CD8-positive, alpha-beta memory T cell (primary cell): ENCODE measurements at places on chromosomes 5 and 9.

DNA sequence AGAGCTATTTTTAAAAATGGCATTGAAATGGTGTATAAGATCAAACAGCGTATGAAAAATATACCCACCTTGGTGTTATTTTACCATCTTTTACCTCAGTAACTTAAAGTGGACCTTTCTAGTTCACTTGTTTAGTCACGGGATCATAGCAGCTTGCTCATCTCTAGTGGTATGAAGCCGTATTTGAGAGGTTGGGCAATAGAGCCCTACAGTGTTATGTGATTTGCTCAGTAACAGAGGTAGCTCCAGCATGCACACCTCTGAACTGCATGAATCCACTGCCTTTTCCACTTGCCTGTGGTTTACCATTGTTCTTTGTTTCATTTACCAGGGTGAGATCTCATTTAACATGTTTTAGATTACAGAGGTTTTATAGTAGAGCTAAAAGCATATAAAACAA, 134.4 kb downstream of the ATG10 start:
- no peak for DNase-seq

- no peak for DNase-seq
Measured at GRCh38 chr5:169809281-169809680, 171.0 kb downstream of the INSYN2B start.

- no peak for DNase-seq
Measured at GRCh38 chr5:74233091-74233490, 407.4 kb downstream of the ENC1 start.

DNA sequence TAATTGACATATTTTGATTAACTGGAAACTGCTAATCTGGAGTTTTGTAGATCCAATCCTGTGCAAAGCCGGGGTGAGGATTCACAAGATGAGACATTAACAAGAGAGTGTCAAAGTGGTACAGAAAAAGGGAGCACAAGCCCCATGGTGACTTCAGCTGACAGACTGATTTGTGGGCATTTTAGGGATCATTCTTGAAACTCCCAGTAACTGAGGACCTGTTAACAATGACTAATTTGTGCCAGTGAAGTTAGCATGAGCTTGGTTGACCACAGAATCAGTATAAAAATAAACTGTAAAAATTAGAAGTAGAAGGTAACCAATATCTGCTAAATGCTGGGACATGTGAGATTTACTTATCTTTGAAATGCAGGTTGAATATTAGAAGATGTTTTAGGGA, 1578.3 kb downstream of the EFNA5 start:
- no peak for DNase-seq

- DNase-seq: no peak
Measured at GRCh38 chr5:1319436-1320256, 24.8 kb upstream of the TERT start.

DNA sequence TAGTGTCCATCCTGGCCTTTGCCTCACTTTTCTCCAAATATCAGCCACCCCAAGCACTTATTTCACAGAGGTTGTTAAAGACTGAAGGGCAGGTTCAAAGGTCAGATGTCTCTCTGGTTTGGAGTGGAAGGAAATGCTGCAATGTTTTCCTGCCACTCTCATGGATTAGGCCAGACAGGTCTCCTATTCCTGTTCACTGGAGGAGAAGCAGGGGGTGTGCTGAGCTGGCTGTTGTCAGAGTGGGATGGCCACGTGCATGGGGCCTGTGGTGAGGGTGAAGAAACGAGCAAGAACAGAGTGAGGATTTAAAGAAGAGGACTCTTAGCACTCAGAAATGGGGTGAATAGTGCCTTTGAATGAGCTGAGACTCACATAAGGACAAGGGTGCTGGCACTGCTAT, 6.7 kb downstream of the TMEM8B start:
- no peak for DNase-seq

- no peak for DNase-seq
Measured at GRCh38 chr5:129716235-129716634, 31.7 kb upstream of the MINAR2 start.

GRCh38 chr9:120864719-120865118, 12.3 kb downstream of the PHF19 start:
- no peak for DNase-seq

GRCh38 chr5:10849278-10849677, 88.2 kb upstream of the DAP start:
- DNase-seq: no peak

DNA sequence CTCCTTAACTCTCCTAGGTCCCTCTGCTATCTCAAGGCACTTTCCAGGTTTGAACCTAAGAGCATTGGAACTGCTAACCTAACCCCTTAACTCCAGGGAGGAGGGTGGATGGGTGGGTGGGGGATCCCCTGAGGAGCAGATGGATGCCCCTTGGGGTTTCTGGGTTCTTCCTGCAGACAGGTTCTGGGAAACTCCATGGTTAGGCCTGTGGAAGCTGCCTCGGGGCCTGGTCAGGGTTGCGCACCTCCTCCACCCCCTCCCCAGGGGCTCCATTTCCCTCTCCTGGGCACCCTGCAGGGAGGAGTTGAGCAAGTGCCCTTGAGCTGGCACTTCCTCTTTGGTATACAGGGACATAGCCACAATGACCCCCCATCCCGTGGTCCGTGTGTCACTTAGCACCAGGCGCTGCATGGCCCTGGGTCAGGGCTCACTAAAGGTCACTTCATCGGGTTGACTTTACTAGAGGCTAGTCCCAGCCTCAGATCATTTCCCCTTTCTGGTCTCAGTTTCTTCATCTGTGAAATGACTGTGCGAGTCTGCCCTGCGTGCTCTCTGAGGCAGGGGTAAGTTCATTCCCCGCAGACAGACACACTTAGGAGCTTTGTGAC, 16.0 kb downstream of the CXXC5 start:
- no peak for DNase-seq

DNA sequence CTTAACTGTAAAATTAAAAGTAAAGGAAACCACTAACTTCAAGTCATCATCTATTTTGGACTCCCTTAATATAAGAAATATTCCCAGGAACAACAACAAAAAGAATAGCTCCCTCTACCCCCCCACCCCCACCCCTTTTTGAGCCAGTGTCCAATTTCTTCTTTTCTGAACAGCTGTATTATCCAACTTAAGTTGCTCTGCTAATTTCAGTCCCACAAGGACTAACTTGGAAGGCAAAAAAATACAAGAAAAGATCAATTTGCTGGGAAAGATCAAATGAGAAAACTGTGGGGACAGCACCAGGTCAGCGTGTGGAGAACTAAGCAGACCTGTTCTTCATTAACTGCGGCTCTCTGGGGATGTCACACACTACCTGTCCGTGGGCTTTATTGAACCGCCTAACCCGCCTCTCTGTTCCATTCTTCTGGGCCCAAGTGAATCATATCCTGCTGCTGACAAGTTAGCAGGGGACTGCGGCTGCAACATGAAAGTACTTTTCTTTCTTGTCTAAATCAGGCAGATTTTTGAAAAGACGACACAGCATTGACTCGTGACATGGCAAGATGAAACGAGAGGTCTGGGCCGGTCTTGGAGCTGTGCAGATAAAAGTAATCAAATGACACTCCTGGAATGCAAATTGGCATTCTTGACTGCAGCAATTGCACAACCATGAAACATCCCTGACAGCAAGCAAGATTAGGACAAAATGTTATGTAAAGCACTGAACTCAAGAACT, 2.7 kb downstream of the BNC2 start:
- no peak for DNase-seq

GRCh38 chr5:39772307-39772706, 347.5 kb upstream of the DAB2 start:
- DNase-seq: no peak

GRCh38 chr9:104836235-104836634, 72.3 kb downstream of the NIPSNAP3B start:
- DNase-seq: no peak

- DNase-seq: no peak
Measured at GRCh38 chr9:134234001-134234660, 69.8 kb upstream of the RNU6ATAC start.

GRCh38 chr5:178113141-178113787, at the start of gene N4BP3:
N4BP3 (plus strand) TSS chr5:178113532; CDS start chr5:178119584, 6,052 bp downstream.
- DNase-seq: peak; percentile 75

GRCh38 chr5:113084402-113085083, 107.9 kb downstream of the DCP2 start:
- DNase-seq: no peak

- no peak for DNase-seq
Measured at GRCh38 chr5:7586480-7586879, 190.5 kb downstream of the ADCY2 start.

DNA sequence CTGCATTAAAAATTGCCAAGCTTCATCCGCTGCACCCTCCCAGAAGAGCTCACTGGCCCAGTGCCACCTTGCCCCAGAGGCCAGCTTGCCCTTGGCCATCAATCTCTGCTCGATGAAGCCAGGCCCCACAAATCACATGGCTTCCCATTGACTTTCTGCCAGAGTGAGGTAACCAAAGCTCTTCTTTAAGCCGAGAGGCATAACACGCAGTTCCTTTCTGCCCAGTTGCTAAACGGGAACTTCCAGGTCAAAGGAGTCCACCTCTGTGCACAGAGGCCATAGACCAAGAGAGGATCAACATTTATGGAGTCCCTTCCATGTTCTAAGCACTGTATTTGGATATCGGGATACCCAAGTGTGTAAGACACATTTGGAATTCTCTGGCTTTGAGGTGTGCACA, 208.8 kb downstream of the KIF4B start:
- no peak for DNase-seq

DNA sequence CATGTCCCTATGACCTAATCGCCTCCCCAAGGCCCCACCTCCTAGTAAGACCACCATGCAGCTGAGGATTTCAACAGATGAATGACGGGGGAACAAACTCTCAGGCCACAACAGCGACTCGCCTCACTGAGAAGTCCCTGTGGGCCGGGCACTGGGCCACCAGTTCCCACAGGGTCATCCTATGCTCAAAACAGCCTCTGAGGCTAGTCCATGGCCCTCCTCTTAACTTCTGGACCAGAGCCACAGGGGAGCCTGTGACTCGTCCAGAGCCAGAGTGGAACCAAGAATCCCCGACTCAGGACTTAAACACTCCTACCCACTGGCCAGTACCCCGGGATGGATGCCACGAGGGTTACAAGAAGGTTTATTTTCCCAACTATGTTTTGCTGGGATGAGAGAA, 12.3 kb downstream of the GFPT2 start:
- DNase-seq: no peak

- DNase-seq: no peak
Measured at GRCh38 chr9:110635589-110635988, 33.0 kb upstream of the MUSK start.

- no peak for DNase-seq
Measured at GRCh38 chr5:24177821-24178220, 467.0 kb downstream of the CDH10 start.

GRCh38 chr9:79056041-79056440, 515.7 kb upstream of the TLE4 start:
- no peak for DNase-seq

DNA sequence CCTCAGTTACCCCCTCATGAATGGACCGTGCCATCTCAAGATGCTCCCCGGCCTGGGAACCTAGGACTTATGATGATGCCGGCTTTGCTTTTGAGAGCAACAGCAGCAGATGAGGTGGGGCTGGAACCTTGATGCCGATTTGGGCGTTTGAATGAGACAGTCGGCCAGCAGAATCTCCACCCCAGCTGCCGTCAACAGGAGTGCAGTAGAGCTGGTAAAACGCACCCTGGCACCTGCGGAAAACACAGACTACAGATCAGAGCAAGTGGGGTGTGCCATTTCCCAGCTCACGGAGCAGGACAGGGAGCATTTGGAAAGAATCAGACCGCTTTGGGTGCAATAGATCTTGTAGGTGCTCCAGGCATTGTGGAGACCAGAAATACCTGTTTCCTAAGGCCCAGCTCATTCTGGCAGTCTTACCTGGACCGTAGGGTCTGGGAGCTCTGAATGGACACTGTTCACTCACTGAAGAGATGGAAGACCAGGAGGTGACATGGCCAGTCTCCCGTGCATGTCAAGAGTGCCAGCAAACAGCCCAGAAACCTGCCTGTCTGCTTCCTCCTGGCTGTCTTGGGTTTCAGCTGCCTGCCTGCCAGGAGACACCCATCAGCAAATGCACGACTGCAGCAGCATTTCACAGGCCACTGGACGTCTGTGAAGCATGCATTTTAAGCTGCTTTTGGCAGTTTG, 317.7 kb upstream of the IRX4 start:
- DNase-seq: no peak

GRCh38 chr5:54603372-54603771, 85.8 kb downstream of the SNX18 start:
- no peak for DNase-seq

- no peak for DNase-seq
Measured at GRCh38 chr5:44952376-44952775, 143.6 kb downstream of the MRPS30 start.

DNA sequence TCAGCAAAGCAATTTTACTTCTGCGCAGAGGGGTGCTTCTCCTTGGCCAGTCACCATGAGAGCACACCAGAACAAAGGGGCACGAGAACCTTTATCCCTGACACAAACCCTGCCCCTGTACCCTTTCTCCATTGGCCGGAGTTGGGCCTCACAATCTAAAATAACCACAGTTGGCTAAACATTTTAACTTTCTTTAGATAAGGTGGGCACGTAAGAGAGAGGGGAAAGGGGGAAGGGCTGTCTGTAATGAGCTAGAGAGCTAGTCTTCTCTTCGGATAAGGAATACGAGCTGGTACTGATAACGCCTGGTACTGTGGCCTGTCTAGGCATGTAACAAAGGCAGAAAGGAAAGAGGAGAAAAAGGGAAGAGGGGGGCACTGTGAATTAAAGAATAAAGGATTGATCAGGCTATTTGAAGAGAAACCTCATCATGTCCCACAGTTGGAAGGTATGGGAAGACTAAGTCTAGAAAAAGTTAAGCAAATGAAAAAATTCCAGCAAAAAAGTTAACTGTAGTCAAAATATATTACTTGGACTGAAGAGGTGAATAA, 1.8 kb upstream of the IARS1 start:
- no peak for DNase-seq

- no peak for DNase-seq
Measured at GRCh38 chr5:181153814-181154213, 6.4 kb downstream of the OR2V2 start.

DNA sequence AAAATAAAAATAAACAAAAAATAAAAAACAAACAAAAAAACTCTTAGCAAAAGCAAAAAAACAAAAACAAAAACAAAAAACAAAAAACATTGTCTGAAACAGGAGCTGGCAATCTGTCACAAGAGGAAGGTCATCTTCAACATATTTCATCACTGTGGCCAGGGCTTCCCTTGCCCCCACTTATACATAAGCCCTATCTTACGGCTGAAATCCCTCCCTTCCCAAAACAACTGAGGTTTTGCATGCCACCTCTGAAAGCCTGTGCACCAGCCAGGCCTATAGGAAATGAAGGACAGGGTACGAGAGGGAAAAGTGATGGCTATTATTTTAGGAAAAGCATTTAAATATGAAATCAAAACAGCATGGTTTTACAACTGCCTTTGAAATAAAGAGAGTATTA, 10.8 kb downstream of the MTMR12 start:
- no peak for DNase-seq

- no peak for DNase-seq
Measured at GRCh38 chr5:151075698-151076331, 5.0 kb downstream of the TNIP1 start.
